Pancreas (tissue), 10 donors: ENCODE measurements at places on chromosomes 4 and X. TPM values are rescaled to one million over a fixed set of nuclear protein-coding genes. Genes with fewer than 3 reads are reported as not detected.

DNA sequence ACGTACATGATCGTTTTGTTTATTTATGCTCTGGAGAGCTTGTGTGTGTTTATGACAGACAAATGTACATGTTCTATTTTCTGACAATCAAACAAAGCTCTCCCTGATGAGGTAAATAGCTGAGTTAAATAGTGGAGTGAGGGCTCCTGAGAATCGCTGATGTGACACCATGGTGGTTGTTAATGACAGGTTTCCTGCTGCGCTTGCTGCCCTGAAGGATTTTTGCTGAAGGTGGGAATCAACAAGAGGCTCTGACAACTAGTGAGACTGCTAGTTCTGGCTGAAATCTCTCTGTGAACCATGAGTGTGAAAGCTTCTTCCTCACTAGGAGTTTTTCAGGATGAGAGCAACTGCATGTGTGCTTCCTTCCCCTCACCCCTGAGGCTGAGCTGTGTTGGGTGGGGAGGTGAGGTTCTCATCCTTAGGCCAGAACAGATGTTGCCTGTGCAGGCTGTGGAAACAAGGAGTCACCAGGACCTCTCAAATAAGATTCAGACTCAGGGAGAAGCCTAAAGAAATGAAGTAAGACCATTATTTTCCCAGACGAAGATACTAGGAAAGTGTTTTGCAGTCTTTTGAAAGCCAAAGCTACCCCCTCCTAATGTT lies 173.4 kb upstream of the JADE1 start:
- no peak for DNase-seq

The KLHL13 gene
- total RNA-seq, result 3.0 TPM

GRCh38 chr4:176031922-176032321 lies 33.7 kb upstream of the WDR17 start:
- DNase-seq, result no peak

GRCh38 chr4:152999346-153000075 lies 63.4 kb downstream of the FHDC1 start:
- DNase-seq, result no peak

DNA sequence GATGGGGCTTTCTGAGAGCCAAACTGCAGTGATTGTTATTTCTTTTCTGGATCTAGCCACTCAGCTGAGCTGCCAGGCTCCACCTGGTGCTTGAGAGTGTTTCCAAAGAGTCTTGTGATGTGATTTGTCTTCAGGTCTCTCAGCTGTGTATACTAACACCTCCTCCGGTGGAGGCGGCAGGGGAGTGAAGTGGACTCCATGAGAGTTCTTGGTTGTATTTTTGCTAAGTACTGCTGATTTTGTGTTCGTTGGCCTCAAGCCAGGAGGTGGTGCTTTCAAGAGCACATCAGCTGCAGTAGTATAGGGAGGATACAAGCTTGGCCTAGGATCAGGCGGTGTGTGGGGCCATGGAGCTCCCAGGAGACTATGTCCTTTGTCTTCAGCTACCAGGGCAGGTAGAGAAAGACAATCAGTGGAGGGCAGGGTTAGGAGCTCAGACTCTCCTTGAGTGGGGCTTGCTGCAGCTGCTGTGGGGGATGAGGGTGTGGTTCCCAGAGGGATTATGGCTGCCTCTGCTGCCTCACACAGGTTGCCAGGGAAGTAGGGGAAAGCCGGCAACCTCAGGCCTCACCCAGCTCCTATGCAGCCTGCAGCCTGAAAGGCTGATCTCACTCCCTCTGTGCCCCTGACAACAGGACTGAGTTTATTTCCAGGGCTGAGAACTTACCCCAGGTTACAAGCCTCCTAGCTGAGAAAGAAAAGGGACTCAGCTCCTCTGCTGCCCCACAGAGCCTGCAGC lies 62.4 kb downstream of the NPFFR2 start:
- DNase-seq, result peak; percentile 6
